Right ventricle myocardium inferior (tissue), 1 donor: ENCODE measurements at places on chromosomes 3 and 15. TPM values are rescaled to one million over a fixed set of nuclear protein-coding genes. Genes with fewer than 3 reads are reported as not detected.

The ABI3BP gene
- total RNA-seq: 40.7 TPM

The LNP1 gene
- total RNA-seq: 2.4 TPM

The FANCD2OS gene
- total RNA-seq: not detected

The EXD1 gene
- not detected for total RNA-seq

The COLQ gene
- total RNA-seq: 1.7 TPM

The NOX5 gene
- not detected for total RNA-seq

The TM2D3 gene
- 49.9 TPM for total RNA-seq

The PLA2G4E gene
- total RNA-seq: 0.05 TPM

The MPI gene
- total RNA-seq: 60.8 TPM

The VWA5B2 gene
- not detected for total RNA-seq

The ACTL6A gene
- total RNA-seq: 19.1 TPM

The FBXO22 gene
- total RNA-seq: 19.2 TPM

The CACNA2D3 gene
- 33.7 TPM for total RNA-seq

The CLRN1 gene
- total RNA-seq: not detected

The DNASE1L3 gene
- 2.1 TPM for total RNA-seq

The P2RY14 gene
- total RNA-seq: 3.9 TPM

The RPP25 gene
- 2.7 TPM for total RNA-seq

The SLCO3A1 gene
- total RNA-seq: 45.9 TPM

The CYP8B1 gene
- total RNA-seq: not detected

The ADAMTSL3 gene
- 11.5 TPM for total RNA-seq

The PGBD4 gene
- total RNA-seq: 1.8 TPM

The ITIH1 gene
- not detected for total RNA-seq

The MEIS2 gene
- 45.4 TPM for total RNA-seq

The GPR149 gene
- not detected for total RNA-seq

The PLA2G4F gene
- 3.5 TPM for total RNA-seq

The KBTBD13 gene
- 8.4 TPM for total RNA-seq

The WDR72 gene
- total RNA-seq: not detected

The NANOGP8 gene
- total RNA-seq: not detected

The SLC24A1 gene
- 2.3 TPM for total RNA-seq

The CD96 gene
- total RNA-seq: 0.35 TPM

The ULK3 gene
- total RNA-seq: 42.3 TPM

The LRRC31 gene
- not detected for total RNA-seq

The B3GALNT1 gene
- 51.8 TPM for total RNA-seq
